ENCODE measurements at places on chromosomes 3 and 15. TPM values are rescaled to one million over a fixed set of nuclear protein-coding genes. Genes with fewer than 3 reads are reported as not detected.

DNA sequence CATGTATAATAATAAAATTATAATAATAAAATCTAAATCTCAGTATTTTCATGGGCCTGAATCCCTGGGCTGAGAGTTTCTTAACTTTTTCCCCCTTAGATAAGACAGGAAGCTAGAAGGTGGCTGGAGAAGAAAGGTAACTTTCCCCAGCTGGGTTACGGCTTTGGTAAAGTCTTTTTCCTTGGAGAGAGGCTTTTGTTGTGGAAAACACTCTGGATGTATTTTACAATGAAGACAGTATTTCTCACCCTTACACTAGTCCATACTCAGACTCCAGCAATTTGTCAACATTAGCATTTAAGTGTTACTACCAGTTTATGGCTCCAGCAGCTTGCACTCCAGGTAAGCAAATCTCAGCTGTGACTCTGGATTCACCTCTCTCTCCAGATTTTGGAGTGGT, 34.9 kb downstream of the APH1B start:
- peaks cover 3% of the 10 kb centered on the region for H3K36me3 ChIP-seq
- no peak overlapping the region for H3K4me3 ChIP-seq
- DNase-seq: no peak
- no peaks in the 10 kb centered on the region for H3K4me1 ChIP-seq
- no peak overlapping the region for H3K27ac ChIP-seq
- no peaks in the 10 kb centered on the region for H3K27me3 ChIP-seq

- no peak overlapping the region for H3K4me3 ChIP-seq
- no peak overlapping the region for H3K27ac ChIP-seq
- H3K4me1 ChIP-seq: peaks cover 13% of the 10 kb centered on the region
- DNase-seq: no peak
Measured at GRCh38 chr3:128556907-128557306, 63.9 kb upstream of the GATA2 start.

- no peak overlapping the region for H3K4me3 ChIP-seq
- no peaks in the 10 kb centered on the region for H3K4me1 ChIP-seq
- H3K27ac ChIP-seq: no peak overlapping the region
Measured at GRCh38 chr15:89462198-89462912, 34.0 kb downstream of the RHCG start.

DNA sequence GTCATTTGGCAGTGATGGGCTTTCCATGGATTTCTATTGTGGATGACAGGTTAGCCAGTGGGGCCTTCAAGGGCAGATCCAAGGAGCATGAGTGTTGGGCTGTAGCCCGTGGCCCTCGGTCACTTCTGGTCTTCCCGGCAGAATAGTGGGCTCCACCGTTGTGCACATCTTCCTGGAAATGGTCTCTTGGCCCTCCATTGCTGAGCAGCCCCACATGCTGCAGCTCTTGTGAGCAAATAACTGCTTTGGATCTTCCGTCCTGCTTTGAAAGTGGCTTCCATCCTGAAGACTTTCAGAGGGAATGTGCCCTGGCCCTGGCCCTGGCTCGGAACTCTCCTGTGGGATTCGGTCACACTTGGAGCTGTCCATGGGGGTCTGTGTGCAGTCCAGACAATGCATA, 102.8 kb downstream of the SNRPN start:
- no peak overlapping the region for H3K27ac ChIP-seq
- no peak overlapping the region for H3K4me3 ChIP-seq

GRCh38 chr15:90735923-90736322, 18.8 kb downstream of the BLM start:
- H3K36me3 ChIP-seq: peaks cover 3% of the 10 kb centered on the region
- H3K4me3 ChIP-seq: no peak overlapping the region
- no peak overlapping the region for H3K27ac ChIP-seq
- no peak for DNase-seq
- peaks cover 14% of the 10 kb centered on the region for H3K4me1 ChIP-seq

DNA sequence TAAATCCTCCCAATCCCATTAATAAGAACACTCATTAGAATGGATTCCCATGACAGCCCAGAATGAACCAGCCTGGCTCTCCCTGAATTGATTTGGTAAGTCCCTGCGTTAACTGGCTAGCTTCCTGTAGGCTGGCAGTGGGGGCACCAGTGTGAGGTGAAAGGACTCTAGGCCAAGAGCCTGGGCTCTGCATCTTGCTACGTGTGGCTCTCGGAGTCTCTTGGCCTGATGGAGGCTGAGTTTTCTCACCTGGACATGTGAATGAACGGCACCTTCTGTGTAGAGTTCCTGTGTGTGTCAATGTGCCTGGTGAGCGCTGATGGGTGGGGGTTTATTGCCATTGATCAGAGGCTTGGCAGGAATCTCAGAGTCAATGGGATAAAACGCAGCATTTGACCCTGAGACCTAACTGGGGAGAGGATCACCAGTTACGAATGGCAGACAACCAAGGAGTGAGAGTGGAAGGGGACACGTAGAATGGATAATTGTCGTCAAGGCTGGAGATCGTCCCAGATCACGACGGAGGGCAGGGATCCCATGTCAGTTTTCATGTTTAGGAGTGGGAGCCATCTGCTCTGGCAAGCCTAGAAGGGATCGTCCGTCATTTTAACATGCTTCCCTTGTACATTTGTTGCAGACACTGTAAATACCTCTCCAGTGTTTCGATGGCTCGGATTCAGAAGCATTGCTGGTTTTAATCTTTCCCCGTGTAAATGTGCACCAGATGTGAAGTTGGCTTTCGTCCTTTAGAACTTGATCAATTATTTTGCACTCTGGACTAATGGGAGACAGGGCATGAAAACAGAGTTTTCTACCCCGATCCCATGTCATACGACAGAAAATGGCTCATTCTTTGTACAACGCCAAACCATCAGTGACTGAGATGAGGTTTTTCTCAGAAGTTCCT, 9.0 kb upstream of the KLF13 start:
- DNase-seq: no peak
- peaks cover 14% of the 10 kb centered on the region for H3K4me1 ChIP-seq
- no peak overlapping the region for H3K4me3 ChIP-seq

DNA sequence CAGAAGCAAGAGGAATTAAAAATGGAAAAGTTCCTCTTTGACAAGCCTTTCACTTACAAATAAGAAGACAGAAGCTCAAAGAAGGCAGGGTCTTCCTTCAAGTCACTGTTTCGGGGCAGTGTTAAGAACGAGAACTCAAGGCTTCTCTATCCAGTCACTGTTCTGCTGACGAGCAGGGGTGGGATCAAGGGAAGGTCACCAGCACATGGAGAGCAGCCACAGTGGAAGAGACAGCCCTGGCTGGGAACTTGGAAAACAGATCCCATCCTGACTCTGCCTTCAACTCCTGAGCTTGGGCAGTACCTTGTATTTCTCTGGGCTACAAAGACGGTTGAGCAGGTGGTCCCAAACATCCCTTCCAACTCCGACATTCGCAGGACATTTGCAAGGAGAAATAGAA, 111.5 kb upstream of the LPP start:
- peaks cover 4% of the 10 kb centered on the region for H3K4me1 ChIP-seq
- no peak overlapping the region for H3K4me3 ChIP-seq
- no peak overlapping the region for H3K27ac ChIP-seq

DNA sequence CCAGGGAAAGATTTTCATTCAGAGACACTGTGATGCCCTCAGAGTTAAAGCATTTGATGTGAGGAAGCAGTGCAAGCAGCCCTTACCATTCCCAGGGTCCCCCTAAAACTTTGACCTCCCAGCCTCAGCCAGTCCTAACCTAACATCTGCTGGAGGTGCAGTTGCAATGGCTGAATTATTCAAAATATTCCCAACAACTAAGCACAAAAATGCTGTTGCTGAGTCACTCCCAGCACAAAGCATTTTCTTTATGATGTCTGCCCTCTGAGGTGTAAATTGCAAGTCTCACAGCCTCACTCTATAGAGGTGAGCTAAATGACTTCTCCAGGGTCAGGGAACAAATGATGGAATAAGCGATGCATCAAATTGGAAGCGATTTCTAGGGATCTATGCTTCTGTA, 6.4 kb upstream of the REC114 start:
- DNase-seq: no peak
- H3K27me3 ChIP-seq: peaks cover 22% of the 10 kb centered on the region
- H3K4me3 ChIP-seq: no peak overlapping the region
- peaks cover 6% of the 10 kb centered on the region for H3K4me1 ChIP-seq
- H3K36me3 ChIP-seq: no peaks in the 10 kb centered on the region

- no peak for DNase-seq
- no peaks in the 10 kb centered on the region for H3K36me3 ChIP-seq
- H3K4me1 ChIP-seq: peaks cover 22% of the 10 kb centered on the region
- no peak overlapping the region for H3K4me3 ChIP-seq
- no peaks in the 10 kb centered on the region for H3K27me3 ChIP-seq
- H3K27ac ChIP-seq: peak overlapping the region; percentile 85
Measured at GRCh38 chr15:85752124-85752475, 42.6 kb downstream of the KLHL25 start.

DNA sequence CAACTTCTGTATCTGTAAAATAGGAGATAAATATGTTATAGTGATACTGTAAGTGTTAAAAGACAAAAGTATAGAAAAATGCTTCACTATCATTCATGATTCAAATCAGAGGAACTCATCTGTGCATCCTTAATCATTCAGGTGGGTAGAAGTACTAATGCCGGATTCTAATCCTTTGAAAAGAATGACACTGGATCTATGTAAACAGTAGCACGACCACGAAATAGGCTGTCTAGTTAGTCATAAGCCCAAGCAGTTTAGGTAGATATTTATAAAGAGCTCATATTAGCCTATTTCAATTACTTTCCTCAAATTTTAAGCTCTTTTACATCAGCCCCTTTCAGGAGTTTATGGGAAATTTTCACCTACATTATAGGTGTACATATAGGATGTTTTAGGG, 437.9 kb downstream of the SOX2 start:
- no peak for DNase-seq
- no peak overlapping the region for H3K27ac ChIP-seq

- H3K36me3 ChIP-seq: peaks cover 3% of the 10 kb centered on the region
- H3K4me1 ChIP-seq: no peaks in the 10 kb centered on the region
- peaks cover 13% of the 10 kb centered on the region for H3K27me3 ChIP-seq
Measured at GRCh38 chr15:39730552-39730951, 52.1 kb downstream of the FSIP1 start.

DNA sequence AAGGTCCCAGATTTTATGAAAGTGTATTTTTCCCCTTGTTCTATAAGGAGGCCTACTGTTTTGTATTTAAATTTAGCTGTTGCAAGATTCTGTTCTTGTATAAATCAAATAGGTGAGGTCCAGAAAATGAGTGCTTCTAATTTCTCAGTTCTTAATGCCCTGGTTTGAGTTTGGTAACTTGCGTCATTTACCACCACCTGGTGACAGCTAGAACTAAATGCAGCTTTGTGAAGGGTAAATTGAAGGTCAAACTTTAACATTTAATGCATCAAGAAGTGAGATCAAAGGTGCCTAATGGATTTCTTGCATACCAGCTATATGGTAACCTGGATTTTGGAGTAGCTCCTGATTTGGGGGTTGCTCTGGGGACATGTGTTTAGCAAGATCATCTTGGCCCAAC, 50.7 kb upstream of the POLR2M start:
- DNase-seq: no peak
- H3K4me3 ChIP-seq: no peak overlapping the region
- peaks cover 6% of the 10 kb centered on the region for H3K4me1 ChIP-seq
- H3K27ac ChIP-seq: no peak overlapping the region

DNA sequence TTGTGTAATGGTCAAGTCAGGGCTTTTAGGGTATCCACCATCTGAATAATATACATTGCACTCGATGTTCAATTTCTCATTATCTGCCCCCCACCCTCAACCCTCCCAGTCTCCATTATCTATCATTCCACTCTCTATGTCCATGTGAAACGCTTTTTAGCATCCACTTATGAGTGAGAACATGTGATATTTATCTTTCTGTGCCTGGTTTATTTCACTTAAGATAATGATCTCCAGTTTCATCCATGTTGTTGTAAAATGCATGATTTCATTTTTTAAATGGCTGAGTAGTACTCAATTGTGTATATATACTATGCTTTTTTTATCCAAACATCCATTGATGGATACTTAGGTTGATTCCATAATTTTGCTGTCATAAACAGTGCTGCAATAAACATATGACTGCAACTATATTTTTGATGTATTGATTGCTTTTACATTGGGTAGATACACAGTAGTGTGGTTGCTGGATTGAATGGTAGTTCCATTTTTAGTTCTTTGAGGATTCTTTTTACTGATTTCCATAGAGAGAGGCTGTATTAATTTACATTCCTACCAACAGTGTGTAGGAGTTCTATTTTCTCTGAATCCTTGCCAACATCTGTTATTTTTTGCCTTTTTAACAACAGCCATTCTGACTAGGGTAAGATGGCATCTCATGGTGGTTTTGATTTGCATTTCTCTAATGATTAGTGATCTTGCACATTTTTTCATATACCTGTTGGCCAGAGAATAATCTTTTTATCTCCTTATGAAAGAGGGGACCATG, 332.9 kb upstream of the TGFBR2 start:
- no peak overlapping the region for H3K27ac ChIP-seq
- no peak for DNase-seq
- H3K36me3 ChIP-seq: no peaks in the 10 kb centered on the region
- no peak overlapping the region for H3K4me3 ChIP-seq
- H3K27me3 ChIP-seq: no peaks in the 10 kb centered on the region
- H3K4me1 ChIP-seq: peaks cover 3% of the 10 kb centered on the region

DNA sequence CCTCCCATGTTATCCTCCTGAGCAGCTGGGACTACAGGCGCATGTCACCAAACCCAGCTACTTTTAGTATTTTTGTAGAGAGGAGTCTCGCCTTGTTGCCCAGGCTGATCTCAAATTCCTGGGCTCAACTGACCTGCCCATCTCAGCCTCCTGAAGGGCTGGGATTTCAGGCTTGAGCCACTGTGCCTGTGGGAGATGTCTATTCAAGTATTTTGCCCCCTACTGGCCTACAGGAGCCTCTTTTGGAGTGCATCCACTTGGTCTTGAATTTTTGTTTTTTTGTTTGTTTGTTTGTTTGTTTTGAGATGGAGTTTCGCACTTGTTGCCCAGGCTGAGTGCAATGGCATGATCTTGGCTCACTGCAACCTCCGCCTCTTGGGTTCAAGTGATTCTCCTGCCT, 3.2 kb upstream of the DHX30 start:
- peaks cover 14% of the 10 kb centered on the region for H3K4me1 ChIP-seq
- no peaks in the 10 kb centered on the region for H3K36me3 ChIP-seq
- DNase-seq: no peak
- no peak overlapping the region for H3K27ac ChIP-seq

- H3K27me3 ChIP-seq: no peaks in the 10 kb centered on the region
- H3K36me3 ChIP-seq: peaks cover 3% of the 10 kb centered on the region
- no peak overlapping the region for H3K27ac ChIP-seq
- H3K4me3 ChIP-seq: no peak overlapping the region
- H3K4me1 ChIP-seq: peaks cover 2% of the 10 kb centered on the region
- DNase-seq: no peak
Measured at GRCh38 chr3:45084361-45084760, 58.3 kb downstream of the CLEC3B start.

- no peak overlapping the region for H3K27ac ChIP-seq
- H3K27me3 ChIP-seq: no peaks in the 10 kb centered on the region
- H3K4me1 ChIP-seq: no peaks in the 10 kb centered on the region
- no peaks in the 10 kb centered on the region for H3K36me3 ChIP-seq
- no peak for DNase-seq
Measured at GRCh38 chr3:162569314-162569713, 1072.7 kb downstream of the OTOL1 start.

GRCh38 chr3:146019508-146019907, 141.5 kb downstream of the PLOD2 start:
- no peaks in the 10 kb centered on the region for H3K27me3 ChIP-seq
- H3K36me3 ChIP-seq: no peaks in the 10 kb centered on the region

GRCh38 chr15:31149987-31150386, 48.5 kb upstream of the TRPM1 start:
- no peaks in the 10 kb centered on the region for H3K4me1 ChIP-seq
- H3K27ac ChIP-seq: no peak overlapping the region
- H3K4me3 ChIP-seq: no peak overlapping the region
- H3K36me3 ChIP-seq: peaks cover 2% of the 10 kb centered on the region
- peaks cover 20% of the 10 kb centered on the region for H3K27me3 ChIP-seq
- no peak for DNase-seq

RHCG gene
- not detected for total RNA-seq

FAM81A gene
- total RNA-seq: not detected

SLC12A6 gene
- 69.2 TPM for total RNA-seq

LRRC2 gene
- 0.42 TPM for total RNA-seq

PLSCR2 gene
- not detected for total RNA-seq
